CD4-positive, alpha-beta T cell treated with Interferon alpha-2 for 1 hour (primary cell): ENCODE measurements at places on chromosomes 7 and 10.

- no peak for DNase-seq
Observed at GRCh38 chr10:59655309-59655708, 54.3 kb downstream of the SLC16A9 start.

DNA sequence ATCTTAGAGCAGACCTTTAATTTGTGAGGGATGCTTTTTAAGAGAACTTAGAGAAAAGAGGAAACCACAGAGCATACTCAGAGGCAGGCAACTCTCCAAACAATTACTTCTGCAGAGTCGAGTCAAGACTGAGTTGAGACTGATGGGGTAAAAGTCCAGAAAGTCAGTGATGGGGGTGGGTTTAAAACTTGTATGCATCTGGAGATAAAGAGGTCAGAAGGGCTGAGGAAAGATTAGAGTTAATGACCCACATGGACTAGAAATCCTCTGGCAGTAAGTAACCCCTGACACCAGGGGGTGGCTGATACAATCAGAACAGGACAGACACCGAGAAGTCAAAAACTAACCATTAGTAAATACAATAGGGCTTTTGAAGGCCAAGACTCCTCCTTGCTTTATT is 42.4 kb upstream of the SEPTIN7 start:
- DNase-seq, result no peak

DNA sequence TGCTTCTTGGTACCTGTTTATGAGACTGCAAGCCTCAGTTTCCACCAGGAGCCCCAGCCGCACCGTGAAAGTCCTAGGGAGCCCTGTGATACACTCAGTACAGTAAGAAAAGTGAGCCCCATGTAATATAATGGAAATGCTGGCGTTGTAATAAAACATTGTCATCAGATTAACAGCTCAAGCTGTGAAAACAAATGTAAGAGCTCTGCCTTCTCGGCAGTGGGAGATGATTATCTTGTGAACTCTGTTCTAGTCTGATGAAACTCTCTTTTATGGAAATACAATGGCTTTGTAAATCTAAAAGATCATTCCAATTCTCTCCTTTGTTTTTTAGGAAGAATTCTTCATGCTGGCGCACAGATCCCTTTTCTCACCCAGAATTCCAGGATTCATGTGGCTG is 299.9 kb downstream of the ABCA13 start:
- DNase-seq, result no peak

GRCh38 chr7:78852951-78853350 is 600.5 kb downstream of the MAGI2 start:
- no peak for DNase-seq

- peak; percentile 80 for DNase-seq
Observed at GRCh38 chr7:150974468-150975391, 3.4 kb downstream of the KCNH2 start.

- no peak for DNase-seq
Observed at GRCh38 chr7:158161194-158161593, 426.4 kb downstream of the PTPRN2 start.

DNA sequence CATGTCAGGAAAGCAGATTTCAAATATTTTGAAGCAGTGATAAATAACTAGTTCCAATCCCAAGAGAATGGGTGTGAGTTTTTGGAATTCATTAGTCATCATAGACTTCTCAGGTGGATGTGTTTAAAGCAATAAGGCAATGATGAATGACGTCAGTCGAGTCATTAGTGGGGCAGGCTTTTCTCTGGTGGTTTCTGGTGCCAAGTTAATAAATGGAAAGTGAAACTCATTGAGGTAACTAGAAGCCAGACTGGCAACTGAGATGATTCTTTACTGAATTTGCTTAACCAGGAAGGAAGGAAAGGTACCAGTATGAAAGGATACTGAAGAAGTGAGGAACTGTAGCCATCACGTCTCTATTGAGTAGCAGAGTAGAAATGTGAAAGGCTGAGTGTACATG is 311.0 kb downstream of the GPAM start:
- DNase-seq, result no peak

DNA sequence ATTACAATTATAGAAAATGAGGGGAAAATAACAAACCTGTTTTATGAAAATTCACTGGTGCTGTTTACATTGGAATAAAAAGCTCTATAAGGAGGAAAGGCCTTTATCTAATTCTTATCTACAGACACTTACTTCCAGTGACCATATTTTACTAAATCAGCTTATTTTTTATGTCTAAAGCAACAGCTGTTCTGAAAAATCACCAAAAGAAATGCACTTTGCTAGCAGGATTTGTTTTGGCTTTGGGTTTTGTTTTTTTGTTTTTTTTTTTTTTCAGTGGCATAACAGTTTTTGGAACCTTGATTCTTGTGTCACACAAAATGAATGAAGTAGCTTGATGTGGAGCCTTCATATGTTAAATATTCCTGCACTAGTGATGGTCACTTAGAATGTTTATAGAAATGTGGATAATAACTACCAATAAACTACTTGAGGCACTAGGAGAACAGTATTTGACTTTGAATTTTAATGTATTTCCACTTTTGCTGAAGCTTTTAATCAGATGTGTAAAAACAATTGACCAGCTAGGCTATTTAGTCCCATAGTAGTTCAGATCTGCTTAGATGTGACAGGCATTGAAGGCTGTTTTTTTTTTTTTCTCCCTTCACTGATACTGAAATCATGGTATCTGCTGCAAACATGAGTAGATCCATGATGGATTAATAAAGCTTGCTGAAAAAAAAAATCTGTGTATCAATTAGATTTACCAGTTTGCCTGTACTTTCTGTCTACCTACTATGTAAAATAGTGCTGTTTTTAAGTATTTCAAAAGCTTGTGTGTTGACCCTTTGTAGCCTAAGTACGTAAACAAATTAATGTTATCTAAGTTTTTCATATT is 2.8 kb downstream of the ARL4A start:
- DNase-seq, result no peak

- DNase-seq, result no peak
Observed at GRCh38 chr10:115020449-115020848, 72.7 kb upstream of the ATRNL1 start.

GRCh38 chr7:36871355-36871738 is 147.1 kb upstream of the AOAH start:
- no peak for DNase-seq

DNA sequence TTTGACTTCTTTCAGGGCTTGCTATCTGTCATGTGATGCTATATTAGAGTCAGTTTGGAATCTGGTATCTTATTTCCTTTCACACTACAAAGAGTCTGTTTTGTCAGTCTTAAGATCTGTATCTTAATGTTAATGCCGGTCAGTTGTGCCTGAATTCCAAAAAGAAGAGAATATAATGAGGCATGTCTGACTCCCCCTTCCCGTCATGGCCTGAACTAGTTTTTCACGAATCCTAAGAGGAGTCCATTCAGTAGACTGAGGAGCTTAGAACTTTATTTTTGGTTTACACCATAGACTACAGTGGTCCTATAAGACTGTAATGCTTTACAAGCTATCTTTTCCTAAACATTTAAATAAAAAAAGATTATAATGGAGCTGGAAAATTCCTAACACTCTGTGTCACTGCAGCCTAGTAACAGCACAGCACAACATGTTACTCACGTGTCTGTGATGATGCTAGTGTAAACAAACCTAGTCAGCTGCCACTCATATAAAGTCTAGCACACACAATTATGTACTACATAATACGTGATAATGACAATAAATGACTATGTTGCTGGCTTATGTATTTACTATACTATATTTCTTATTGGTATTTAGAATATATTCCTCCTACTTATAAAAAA is 50.6 kb downstream of the VPS41 start:
- no peak for DNase-seq

DNA sequence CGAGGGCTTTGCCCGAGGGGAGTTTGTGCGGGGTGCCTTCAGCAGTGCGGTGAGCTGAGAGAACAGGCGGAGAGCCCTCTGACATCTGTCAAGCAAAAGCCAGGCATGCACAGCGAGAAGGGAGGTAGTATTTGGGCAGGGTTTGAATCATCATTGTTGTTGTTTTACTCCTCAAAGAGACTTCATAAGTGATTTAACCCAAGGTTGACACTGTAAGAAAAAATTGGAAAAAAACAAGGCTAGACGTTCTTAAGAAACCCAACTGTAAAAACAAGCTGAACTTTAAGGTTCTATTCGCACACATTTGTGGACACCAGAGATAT is 1.3 kb downstream of the ADAM22 start:
- no peak for DNase-seq

DNA sequence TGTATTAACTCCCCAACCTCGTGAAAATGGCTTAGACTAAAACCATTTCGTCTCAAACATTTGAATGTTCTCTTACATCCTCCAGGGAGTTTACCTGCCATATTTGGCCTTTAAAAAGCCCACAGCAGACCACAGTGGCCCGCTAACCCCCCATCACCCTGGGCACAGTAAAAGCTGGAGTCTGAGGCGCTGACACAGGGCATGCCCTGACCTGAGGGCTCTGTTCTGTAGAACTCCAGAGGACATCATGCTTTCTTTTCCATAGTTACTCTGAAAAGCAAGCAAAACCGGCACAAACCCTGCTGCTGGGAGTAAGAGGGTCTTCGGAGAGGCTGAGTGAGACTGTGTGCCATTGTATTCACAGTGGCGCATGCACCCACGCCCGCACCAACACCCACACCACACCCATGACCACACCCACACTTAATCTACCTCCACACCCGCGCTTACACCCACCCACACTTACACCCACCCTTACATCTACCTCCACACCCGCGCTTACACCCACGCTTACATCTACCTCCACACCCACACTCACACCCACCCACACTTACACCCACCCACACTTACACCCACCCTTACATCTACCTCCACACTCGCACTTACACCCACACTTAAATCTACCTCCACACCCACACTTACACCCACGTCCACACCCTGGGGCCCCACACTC is 32.1 kb downstream of the LRRC27 start:
- no peak for DNase-seq

DNA sequence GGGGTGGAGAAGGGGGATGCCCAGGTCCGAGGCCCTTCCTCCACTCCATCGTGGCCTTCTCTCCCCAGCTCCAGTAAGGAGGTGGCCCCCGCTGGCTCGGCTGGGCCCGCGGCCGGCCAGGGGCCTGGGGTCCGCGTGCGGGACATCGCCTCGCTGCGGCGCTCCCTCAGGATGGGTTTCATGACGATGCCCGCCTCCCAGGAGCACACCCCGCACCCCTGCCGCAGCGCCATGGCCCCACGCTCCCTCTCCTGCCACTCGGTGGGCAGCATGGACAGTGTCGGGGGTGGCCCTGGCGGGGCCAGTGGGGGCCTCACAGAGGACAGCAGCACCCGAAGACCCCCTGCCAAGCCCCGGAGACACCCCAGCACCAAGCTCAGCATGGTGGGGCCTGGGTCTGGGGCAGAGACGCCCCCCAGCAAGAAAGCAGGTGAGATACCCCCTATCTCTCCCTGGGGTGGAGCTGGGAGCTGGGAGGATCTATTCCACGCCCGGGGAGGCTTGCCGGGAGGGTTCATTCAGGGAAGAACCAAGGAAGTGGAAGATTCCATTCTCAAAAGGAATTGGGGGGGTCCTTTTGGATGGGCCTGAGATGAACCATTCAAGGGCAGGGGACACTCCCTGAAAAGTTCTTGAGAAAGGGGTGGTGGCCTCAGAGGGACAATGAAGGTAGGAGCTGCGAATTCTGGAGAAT is 3.2 kb downstream of the NYAP1 start:
- DNase-seq, result no peak

- DNase-seq, result no peak
Observed at GRCh38 chr7:137731436-137731835, 115.3 kb downstream of the DGKI start.

DNA sequence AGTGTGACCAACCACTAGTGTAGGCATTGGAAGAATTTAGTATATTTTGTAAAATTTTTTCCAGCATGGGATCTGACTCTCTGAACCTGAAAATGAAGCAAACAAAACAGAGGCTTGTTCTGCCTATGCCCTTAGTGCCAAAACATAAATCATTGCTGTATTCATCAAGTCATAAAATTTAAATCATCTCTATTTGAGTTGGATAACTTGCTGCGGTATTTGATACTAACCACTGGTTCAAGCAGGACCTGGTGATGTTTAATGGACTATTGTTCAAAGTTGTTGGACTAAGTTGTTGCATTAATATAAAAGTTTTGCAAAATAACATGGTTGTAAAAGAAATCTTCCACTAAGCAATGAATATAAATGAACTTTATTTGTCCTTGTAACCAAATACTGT is 19.8 kb upstream of the RPA3 start:
- no peak for DNase-seq

GRCh38 chr10:69847883-69848282 is 46.2 kb downstream of the COL13A1 start:
- DNase-seq, result no peak
